HL-60 (cell line): ENCODE measurements at places on chromosomes 6 and 20.

DNA sequence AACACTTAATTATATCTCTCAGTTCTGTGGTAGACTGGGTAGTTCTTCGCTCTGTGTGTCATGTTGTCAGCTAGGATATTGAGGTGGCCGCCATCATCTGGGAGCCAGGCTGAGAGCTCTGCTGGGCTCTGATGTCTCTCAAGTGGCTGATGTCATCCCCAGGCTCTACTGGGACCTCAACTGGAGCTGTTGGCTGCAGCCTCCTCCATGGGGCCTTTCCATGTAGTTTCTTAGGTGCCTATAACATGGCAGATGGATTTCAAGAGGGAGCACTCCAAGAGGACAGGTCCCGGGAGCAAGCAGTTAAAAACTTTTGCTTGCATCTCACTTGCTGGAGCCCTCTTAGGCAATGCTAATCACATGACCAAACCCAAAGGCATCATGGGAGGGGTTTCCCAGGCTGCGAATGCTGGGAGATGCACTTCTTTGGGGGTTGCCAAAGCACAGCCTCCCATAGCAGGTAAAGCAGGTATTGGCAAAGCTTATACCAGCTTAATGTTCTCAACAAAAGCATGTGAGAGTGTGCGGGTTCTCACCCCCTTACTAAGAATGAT is 129.8 kb downstream of the TMEM242 start:
- no peak for DNase-seq

DNA sequence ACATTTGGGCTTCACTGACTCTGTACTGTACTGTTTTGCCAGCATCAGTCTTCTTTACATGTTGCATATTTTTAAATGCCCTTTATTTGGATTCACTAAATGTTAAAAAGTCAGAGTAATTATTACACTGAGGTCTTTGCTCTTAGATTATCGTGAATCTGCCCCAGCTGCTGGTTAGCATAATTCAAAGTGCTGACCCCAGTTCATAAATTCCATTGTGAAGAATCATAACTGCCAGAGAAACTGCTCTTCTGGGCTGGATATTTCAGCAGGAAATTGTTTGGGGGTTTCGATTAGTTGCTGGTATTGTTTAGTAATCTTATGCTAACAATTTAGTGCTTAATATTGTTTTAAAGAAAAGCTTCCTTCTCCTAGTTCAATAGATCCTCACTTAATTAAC is 682.1 kb upstream of the MAP3K7 start:
- DNase-seq: no peak

DNA sequence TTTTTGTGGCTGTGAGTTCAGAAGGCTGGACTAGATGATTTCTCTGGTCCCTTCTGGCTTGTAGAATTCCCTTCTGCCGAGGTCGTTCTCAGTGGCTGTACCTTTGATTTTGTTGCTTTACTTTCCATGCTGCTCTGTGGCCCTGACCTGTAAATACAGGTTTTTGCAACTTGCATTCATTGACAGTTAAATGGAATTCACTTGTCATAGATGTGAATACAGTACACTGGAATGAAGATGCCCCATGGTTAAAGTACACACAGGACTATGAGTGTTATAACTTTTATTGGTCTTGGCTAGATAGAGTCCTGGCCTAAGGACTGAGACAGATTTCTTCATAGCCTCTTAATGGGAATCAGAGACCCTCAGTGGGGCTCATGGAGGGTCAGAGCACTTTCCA is 12.9 kb upstream of the EFCAB8 start:
- no peak for DNase-seq

- no peak for DNase-seq
Observed at GRCh38 chr20:10603971-10604864, 69.6 kb downstream of the JAG1 start.

GRCh38 chr6:47967843-47968242 is 143.2 kb downstream of the PTCHD4 start:
- no peak for DNase-seq
